Activated CD8-positive, alpha-beta memory T cell treated with anti-CD3 and anti-CD28 coated beads, Interleukin-2, amount 50 U/mL, for 48 hours (primary cell): ENCODE measurements at places on chromosomes 16 and 17.

GRCh38 chr16:87227296-87227951, 89.8 kb downstream of the C16orf95 start:
- DNase-seq, result no peak

- DNase-seq, result no peak
Observed at GRCh38 chr17:5793899-5794298, 209.6 kb upstream of the NLRP1 start.

DNA sequence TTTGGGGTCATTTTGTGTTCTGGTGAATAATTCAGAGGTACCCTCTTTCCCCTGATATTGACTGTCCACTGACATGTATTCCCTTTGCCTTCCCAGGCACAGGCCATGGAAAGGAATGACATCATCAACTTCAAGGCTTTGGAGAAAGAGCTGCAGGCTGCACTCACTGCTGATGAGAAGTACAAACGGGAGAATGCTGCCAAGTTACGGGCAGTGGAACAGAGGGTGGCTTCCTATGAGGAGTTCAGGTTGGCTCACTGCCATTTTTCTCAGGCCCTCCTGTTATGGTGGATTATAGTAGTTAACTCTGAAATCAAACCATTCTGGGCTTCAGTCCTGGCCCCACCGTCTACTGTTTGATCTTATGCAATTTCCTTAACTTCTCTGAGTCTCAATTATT, 1.6 kb upstream of the EFTUD2 start:
- DNase-seq, result no peak

DNA sequence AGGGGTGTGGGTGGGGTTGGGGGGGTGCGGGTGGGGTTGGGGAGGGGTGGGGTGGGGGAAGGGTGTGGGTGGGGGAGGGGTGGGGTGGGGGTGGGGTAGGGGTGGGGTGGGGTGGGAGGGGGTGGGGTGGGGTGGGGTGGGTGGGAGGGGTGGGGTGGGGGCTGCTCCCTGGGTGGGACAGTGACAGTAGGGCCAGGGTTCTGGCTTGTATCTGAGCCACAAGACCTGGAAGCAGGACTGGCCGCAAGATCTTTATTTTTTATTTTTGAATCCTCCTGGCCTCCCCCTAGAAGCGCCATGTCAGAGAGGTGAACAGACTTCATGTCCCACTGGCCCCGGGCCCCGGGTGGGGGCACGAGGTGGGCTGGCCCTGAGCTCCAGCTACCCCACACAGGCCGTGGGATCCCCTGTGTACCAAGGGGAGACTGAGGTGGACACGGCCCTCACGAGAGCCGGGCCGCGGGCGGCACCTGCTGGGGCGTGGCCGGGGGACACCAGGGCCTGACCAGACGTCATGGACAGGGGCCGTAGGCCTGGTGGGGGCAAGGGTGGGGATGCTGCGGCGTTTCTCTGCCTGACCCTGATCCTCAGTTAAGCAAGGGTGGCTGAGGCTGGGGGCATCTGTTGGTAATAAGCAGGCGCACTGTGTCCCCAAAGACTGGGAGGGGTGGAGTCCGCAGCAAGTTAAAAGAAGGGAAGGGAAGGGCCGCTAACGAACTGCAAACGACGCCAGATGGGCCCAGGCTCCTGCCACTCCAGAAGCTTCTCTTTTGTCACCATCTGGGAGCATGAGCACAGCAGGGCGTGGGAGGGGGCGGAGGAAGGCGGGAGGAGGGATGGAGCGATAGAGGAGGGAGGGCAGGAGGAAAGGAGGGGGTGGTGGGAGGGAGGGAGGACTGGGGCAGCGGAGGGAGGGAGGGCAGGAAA, 22.3 kb upstream of the PABPN1L start:
- no peak for DNase-seq

GRCh38 chr17:76274112-76274956, 9.2 kb downstream of the UBALD2 start:
- DNase-seq, result peak; percentile 61

DNA sequence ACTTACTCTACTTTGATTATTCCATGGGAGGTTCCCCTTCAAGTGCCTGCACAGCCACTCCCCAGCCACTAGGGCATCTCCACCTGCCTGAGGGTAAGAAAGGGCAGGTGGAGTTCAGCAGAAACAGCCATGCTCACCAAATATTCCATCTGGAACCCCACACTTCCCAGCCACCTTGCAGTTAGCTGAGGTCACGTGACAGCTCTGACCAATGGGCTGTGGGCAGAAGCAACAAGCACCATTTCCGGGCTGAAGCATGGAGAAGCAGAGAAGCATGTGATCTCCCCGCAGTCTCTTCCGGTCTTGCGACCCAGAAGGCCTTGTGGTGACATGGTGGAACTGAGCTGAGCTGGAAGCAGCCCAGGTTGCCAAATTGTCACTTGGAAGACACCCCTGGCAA, 108.6 kb downstream of the CCT6B start:
- no peak for DNase-seq

GRCh38 chr16:80667925-80668324, 127.1 kb downstream of the DYNLRB2 start:
- DNase-seq, result no peak

DNA sequence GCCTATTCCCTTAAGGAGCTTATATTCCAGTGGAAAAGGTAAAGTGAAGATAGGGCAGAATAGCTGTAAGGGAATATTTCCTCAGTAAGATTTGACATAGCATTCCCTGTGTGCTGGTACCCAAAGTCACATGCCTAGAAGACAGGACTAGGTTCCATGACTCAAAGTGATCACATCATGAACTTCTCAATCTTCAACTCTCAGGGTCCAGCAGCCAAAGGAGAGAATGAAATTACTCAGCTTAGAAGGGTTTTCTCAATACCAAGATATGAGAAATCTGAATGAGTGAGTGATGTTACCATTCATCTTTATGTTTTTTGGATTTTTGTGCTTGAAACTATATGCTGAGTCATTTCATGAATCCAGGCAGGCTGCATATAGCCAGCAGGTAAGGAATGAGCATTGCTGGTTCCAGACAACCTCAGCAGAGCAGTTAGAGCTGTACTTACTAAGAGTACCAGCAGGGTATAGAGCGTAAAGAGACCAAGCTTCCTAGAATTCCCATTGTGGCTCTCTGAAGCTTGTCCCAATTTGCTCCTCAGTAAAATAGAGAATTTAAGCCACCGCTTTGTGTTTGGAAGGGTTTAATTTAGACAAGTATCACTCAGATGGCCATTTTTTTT, 91.1 kb downstream of the ANKFN1 start:
- no peak for DNase-seq

DNA sequence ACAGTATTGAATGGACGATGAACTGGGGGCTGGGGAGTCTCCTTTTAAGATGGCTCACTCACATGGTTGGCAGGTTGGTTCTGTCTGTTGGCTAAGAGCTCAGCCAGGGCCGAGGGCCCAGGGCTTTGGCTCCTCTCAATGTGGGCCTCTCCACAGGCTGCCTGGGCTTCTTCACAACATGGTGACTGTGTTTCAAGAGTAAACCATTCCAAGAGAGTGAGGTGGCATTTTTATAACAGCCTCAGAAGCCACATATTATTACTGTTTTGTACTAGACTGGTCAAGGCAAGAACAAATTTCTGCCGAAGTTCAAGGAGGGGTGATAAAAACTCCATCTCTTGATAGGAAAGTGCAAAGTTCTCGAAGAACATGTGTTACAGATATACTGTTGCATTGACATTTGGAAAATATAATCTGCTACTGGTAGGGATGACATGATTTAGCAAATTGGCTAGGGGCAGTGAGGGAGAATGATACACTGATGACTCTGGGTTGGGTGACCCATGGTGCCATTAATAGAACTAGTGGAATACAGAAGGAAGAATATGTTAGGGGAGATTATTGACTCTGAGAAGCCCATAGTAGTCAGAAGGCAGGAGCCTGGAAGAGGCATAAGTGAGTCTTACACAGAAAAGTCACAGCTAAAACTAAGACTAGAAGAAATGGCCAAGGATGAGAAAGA, 13.7 kb downstream of the KRABD2 start:
- DNase-seq, result no peak

DNA sequence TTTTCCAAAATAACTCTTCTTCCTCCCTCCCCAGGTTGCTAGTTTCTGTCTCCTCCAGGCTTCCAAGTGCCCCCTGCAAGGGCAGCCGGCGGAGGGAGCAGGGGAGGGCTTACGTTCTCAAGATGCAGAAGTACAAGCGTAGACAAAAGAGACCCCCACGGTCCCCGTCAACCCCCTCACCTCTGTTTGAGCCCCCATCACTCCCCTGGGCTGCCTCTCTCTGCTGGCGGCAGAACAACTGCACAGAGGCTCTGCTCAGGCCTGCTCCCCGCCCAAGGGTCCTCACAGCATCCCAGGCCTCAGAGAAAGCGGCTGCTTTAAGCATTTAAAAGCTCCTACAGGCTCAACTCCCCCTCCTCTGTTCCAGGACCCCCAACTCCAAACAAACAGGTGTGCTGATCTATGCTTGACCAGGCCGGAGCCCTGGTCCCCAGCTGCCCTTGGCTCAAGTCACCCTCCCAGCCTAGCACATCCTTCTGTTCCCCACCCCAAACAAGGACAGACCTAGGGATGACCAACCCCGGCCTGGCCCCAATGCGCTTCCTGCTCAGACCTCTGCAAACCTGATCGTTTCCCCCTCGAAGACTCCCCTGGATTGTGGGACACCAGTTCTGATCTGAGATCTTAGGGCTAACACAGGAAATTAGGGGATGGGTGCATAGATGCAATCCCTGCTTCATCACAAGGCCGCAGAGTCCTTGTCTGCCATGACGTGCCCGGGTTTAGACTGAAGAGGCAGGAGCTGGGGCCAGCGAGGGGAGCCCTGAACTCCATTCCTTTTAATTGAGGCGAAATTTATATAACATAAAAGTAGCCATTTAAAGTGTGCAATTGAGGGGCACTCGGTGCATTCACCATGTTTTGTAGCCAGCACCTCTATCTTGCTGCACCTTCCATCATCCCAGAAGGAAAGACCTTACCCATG, 17.2 kb upstream of the RBFOX3 start:
- peak; percentile 33 for DNase-seq
